ENCODE measurements at places on chromosomes 1 and 21.

DNA sequence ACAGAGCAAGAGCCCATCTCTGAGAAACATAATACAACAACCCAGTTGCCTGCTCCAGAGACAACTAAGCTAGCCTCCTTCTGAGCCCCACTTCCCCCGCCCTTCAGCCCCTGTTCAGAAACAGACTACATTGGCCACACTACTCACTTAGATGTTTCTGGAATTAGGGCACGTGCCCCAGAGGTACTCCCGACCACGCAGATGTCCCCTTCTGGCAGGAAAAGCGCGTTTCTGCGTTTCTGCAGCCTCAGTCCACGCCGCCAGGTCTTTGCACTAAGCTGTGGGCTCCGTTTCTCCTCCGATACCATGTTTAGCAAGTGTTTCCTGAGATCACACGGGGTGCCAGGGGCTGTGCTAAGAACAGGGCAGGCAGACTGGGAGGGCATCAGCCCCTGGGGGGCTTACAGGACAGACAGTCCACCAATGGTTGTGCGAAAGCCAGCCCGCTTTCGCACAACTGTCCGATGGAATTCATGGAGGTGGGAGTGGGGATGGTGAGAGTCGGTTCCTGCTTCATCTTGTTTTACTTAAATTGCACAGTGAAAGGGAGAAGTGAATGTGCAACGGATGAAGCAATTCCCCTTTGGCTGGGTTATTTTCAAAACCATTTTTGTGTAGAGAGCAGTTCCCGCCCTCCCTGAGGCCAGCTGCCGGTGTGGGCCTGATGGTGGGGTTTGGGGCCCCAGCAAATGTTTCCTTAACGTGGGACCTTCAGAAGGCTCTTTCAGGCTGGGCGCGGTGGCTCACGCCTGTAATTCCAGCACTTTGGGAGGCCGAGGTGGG is 2.7 kb downstream of the PIK3CD start:
- DNase-seq = no peak

- no peak for DNase-seq
Measured at GRCh38 chr1:10160907-10161490, 49.4 kb upstream of the KIF1B start.

- DNase-seq = no peak
Measured at GRCh38 chr1:53142226-53142853, at the start of gene SLC1A7. Gene SLC1A7 (minus strand): TSS chr1:53142638. CDS start chr1:53142449, 189 bp downstream.

DNA sequence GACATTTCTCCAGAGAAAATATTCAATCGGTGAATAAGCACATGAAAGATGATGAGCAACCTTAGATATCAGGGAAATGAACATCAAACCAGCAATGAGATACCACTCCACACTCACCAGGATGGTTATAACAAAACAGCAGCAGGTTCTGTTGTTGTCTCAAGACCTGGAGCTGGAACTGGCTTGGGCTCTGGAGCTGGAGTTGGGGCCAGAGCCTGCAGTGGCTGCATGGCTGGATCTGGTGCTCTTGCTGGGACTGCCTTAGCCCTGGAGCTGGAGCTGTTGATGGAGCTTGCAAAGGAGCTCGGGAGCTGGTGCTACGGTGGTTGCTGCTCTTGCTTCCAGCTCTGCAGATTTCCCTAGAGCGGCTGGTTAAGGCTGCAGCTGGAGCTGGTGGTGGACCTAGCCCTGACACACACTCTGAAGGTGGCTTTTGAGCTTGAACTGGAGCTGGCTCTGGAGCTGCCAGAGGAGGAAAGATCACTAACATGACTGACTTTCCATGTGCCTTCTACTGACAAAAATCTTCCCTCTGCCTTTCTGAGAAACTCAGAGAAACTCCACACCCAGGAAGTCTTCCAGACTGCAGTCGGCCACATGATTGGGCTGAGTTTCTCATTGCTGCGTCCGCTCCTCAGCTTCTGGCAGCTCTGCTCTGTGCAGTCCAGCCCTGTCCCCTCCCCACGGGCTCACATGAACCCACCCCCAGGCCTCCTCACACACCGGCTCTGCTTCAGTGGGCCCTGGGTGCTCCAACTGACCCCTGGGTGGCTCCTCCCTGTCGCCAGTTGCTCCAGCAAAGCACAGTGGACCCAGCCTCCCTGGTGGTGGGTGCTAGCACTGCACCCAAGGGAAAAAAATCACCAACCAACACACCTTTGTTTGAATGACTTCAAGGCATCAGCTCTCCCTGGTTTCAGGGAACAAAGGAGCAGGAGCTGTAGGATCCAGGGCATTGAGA is 139.1 kb upstream of the FMN2 start:
- no peak for DNase-seq

DNA sequence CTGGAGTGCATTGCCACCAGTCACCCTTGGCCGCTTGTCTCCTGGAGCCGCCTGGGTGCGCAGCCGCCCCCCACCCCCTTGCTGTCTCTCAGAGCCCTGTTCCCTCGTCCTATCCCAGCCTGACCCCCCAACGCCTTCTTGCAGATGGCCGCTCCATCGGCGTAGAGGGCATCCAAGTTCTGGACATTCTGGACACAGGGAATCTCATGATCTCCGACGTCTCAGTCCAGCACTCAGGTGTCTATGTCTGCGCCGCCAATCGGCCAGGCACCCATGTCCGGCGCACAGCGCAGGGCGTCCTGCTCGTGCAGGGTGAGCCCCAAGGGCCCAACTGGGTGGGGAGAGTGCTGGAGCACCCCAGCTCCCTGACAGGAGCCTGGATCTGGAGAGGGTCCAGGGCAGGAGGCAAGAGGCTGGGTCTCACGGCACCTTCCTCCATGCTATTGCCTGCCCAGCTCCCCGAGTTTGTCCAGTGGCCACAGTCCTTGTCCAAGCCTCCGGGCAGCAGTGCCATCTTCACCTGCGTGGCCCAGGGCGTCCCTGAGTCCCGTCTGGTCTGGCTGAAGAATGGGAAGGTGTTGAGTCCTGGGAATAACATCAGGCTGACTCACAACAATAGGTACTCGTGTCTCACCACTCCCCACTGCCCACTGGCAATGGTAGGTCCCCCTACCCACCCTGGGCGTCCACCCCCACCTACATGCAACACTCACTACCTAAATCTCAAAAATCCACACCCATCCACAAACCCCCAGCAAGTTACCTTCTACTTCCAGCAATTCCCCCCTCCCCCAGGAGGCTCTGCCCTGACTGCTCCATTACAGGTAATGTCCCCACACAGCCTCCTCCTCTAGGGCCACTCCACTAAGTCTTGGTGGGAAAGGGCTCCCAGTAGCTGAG is 24.6 kb downstream of the SLC27A3 start:
- DNase-seq = no peak

- no peak for DNase-seq
Measured at GRCh38 chr21:28590026-28590425, 402.7 kb downstream of the LTN1 start.

- no peak for DNase-seq
Measured at GRCh38 chr1:160520999-160521398, 2.1 kb downstream of the SLAMF6 start.

DNA sequence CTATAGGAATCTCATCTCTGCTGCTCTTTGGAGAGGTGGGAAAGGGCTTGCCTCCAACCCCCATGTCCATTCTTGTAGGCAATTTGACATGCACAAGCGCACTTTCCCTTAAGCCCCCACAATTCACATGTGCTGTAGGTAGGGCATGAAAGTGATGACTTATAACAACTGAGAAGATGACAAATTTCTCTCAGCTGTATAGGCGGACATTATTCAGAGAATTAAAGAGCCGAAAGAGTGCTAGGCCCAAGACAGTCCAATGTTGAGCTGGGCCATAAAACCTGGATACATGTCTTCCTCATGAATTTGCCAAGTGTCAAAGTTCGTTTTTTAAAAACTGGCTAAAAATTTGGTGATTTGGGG is 106.3 kb upstream of the LYPLAL1 start:
- no peak for DNase-seq

GRCh38 chr1:82446236-82446635 is 645.5 kb downstream of the ADGRL2 start:
- DNase-seq = no peak

Data from activated CD4-positive, alpha-beta T cell treated with anti-CD3 and anti-CD28 coated beads for 1 hour (primary cell).